ENCODE measurements at places on chromosomes 1 and 21.

DNA sequence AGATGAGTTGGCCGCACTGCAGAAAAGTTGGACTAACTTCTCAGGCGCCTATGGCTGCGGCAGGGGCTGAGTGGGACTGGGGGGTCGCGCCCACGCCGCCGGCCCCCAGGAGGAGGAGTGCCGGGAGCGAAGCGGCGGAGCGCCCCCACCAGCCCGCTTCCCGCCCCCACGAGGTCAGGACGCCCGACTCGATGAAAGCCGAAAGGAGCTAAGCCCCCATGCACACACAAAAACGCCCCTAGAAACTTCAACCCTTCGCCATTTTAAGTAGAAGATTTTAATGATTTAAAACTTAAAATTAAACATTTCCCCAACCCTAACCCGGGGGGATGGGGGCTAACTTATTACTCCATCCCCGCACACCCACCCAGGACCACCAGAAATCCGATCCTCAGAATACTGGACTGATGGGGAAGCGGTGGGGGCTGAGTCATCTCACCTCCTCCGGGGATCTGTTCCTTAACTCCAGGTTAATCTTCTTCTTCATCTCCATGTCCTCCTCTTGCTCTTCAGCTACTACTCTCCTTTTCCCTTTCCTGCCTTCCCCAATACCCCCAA lies 539 bp downstream of the ANP32E start:
- no peak for DNase-seq

- DNase-seq: no peak
These were observed 4.3 kb downstream of the HSF2BP start for GRCh38 chr21:43654806-43655489.

GRCh38 chr1:109924316-109924715 lies 13.7 kb downstream of the CSF1 start:
- DNase-seq: no peak

DNA sequence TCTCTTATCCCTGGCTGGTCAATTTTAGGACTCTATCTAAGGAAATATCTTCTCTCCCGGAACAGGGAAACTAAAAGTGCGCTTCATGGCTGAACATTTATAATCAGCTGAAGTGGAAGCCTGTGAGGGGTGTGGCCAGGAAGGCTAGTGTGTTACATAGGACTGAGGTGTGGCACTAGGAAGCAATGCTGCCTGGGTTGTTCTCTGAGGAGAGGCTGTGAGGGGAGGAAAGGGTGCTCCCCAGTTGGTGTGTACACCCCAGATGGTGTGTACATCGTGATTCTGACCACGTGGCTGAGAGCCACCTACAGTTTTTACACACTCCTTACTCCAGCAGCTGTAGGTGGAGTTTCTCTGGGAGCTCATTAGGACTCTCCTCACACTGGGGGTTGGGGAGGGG lies 16.3 kb downstream of the NTPCR start:
- peak; percentile 22 for DNase-seq

DNA sequence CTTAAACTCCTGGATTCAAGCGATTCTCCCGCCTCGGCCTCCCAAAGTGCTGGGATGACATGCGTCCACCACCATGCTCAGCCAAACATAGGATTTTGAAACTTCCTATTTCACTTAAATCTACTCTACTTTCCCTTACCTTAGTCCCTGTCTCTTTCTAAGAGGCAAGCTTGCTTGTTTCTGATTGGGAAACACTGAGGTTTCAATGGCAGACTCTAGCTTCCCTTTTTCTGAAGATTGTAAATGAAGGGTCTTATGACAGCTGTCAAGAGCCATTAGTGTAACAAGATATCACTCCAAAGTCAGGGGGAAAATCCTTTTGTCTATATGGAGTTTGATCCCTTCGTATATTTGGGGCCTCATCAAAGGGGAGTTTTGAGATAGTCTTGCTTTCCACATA lies 23.5 kb upstream of the LMO4 start:
- DNase-seq: no peak

GRCh38 chr1:7299329-7299799 lies 471.7 kb upstream of the VAMP3 start:
- peak; percentile 33 for DNase-seq

- no peak for DNase-seq
These were observed 2.2 kb downstream of the KRTAP19-1 start for GRCh38 chr21:30478004-30478403.

DNA sequence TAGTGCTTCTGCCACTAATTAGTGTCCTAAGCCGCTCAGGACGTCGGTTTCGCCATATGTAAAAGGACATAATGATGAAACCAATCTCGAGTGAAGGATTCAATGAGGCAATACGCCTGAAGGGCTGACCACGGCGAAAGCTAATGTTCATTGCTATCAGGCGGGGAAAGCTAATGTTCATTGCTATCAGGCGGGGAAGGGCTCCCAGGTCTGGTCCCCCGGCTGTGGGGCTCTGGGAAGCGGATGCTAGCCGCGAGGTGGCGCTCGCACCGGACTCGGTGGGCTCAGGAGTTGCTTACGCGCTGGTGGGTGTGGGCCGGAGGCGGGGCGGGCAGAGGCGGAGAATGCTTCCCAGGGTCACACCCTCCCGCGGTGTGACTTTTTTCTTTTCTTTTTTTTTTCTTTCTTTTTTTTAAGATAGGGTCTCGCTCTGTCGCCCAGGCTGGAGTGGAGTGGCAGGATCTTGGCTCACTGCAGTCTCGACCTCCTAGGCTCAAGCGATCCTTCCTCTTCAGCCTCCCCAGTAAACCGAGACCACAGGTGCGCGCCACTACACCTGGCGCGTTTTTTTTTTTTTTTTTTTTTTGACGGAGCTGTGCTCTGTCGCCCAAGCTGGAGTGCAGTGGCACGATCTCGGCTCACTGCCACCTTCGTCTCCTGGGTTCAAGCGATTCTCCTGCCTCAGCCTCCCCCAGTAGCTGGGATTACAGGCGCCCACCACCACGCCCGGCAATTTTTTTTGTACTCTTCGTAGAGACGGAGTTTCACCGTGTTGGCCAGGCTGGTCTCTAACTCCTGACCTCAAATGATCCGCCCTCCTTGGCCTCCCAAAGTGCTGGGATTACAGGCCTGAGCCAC lies 1.1 kb upstream of the PEAR1 start:
- DNase-seq: peak; percentile 88

DNA sequence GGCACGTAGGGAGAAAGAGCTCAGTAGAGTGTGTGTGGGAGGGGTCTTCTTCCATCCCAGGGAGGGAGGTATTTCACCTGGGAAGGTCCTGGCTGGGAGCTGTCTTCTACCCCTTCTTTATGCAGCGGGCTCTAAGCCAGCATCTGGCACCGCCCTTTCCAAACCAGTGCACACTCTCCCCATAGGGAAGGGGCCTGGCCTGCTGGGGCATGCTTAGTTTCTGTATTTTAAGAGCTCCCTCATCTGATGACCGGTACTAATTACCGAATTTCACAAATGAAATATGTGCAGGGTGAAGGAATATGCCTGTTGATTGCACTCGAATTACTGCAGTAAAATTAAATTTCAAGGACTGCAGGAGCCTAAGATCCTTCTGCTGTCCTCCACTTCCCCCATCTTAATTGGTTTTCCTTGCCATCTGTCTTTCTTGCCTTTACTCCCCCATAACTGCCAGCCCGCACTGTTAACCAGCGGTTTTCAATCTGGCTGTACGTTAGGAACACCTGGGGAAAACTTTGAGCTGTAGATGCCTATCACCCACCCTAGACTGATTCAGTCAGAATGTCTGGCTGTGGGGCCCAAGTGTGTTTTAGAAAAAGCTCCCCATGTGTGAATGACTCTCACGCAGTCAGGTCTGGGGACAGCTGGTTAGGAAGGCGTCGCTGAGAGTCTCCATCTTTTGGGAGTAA lies 20.1 kb downstream of the GALNT2 start:
- DNase-seq: no peak

GRCh38 chr1:119587341-119587740 lies 60.7 kb downstream of the ZNF697 start:
- DNase-seq: no peak

DNA sequence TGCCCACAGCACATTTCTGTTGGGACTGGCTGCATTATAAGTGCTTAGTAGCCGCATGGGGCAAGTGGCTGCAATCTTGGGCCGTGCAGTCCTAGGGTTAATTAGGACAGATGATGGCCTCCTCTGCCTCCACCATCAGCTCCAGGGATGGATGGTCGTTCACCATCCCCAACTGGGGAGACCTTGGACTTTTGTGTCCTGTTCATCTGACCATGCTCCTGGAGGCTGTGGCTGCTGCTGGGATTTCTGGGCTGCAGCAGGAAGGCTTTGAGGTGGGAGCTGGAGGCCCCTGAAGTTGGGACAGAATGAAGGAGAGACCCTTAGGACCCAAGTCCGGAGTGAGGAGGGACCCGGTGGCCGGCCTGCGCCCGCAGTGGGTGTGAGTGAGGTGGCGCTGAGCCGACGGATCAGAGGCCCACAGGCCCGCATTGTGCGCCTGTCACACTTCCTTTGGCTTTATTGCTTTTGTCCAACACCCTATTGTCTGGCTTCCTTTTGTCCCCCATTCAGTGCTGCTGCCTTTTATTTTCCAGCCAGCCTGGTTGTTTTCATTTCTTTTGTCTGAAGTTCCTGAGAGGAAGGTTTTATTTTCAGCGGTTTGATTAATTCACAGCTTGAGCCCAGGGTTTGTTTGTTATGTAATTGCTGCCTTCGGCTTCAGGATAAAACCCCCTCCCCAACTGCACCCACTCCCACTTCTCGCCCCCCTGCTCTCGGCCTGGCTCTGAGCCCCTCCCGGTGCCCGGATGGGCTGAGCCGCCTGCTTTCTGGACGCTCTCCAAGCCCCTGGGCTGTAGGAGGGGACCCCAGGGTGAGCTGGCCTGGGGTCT lies 35.6 kb downstream of the SOX13 start:
- no peak for DNase-seq

DNA sequence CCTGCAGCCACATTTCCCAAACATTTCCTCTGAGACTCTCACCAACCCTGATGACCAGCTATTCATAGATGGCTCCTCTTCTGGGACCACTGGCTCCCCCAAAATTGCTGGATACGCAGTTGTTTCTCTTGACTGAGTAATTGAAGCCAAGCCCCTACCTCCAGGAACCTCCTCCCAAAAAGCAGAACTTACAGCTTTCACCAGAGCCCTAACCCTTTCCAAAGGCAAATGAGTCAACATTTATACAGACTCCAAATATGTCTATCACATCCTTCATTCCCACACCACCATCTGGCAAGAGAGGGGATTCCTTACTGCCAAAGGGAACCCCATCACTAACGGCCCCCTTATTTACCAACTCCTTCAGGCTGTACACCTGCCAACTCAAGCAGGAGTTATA lies 20.3 kb upstream of the CA6 start:
- DNase-seq: no peak

DNA sequence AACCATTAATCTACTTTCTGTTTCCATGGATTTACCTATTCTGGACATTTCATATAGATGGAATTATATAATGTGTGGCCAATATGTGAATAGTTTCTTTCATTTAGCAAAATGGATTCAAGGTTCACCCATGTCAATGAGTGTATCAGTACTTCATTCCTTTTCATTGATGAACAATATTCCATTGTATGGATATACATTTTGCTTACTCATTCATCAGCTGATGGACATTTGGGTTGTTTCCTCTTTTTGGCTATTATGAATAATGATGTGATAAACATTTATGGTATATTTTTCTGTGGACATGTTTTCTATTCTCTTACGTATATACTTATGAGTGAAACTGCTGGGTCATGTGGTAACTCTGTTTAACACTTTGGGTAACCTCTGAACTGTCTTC lies 97.8 kb downstream of the SCMH1 start:
- no peak for DNase-seq

DNA sequence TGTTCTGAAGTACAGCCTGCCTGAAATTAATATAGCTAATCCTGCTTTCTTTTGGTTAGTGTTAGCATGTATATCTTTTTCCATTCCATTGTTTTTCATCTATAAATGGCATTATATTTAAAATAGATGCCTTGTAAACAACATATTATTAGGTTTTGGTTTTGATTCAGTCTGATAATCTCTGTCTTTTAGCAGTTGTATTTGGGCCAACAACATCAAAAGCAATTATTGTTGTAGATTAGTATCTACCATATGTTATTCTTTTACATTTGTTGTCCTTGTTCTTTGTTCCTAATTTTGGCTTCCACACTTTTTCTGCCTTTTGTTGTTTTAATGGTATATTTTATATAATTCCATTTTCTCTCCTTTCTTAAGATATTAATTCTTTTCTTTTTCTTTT lies 678.2 kb upstream of the PRMT6 start:
- DNase-seq: no peak

- no peak for DNase-seq
These were observed 569.3 kb upstream of the NEGR1 start for GRCh38 chr1:72851597-72851996.

GRCh38 chr21:18147678-18148077 lies 97.0 kb upstream of the CHODL start:
- no peak for DNase-seq

GRCh38 chr1:182629499-182630096 lies 25.4 kb upstream of the RGS16 start:
- peak; percentile 63 for DNase-seq

DNA sequence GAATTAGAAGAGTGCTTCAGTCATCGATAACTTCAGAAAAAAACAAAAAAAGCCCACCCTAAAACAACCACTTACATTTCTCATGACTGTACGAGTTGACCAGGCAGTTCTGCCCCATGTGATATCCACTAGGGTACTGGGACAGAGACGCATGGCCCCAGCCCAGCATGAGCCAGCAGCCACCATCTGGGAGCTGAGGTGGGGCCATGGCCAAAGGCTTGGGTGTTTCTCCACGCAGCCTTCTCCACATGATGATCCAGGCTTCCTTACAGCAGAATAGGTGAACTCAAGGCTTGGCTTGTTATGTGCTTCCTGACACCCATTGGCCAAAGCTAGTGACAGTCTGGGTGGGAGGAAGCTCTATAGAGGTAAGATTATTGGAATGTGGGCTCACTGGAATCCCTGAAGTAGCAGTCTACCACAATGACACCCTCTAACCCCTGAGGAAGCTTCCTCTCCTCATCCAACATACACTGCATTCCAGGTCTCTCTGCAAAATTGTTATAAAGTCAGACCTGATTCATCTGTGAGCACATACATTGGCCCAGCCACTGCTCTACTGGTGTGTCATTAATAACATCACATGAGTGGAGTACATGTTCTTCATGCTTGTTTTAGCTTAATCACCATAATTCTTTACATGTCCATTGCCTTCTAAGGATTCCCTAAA lies 66.3 kb upstream of the NTPCR start:
- DNase-seq: no peak

DNA sequence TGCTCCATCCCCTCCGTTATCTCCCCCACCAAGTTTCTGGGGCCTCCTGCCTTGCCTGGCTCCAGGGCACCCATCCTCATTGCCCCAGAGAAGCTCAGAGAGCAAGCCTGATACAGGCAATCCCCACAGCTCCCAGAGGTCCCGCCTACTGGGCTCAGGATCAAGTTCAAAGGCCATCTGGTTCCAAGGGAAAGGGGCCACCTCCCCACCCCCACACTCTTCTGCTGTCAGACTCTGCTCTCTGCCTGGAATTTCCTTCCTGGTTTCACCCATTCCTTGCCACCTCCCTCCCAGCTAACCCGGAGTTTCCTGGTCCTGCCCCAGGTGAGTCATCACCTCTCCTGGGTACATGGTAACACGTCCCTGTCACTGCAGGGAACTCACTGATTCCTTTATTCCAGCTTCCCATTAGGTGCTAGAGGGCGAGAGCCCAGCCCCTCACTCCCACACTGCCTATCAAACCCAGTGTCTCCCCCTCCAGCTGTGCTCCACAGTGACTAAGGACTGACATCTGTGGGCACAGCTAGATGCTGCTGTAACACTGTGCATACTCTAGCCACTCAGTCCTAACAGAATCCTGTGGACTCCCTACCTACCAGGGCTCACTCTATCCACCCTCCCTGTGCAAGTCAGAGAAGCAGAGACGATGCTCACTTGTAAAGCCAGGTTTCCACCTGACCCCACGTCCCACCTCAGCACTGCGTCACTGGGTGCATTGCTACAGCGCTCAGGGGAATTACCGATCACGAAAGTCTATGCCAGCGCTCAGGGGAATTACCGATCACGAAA lies 21.8 kb downstream of the RSPH1 start:
- no peak for DNase-seq

All from stimulated activated effector memory CD8-positive, alpha-beta T cell treated with anti-CD3 and anti-CD28 coated beads, Interleukin-12 subunit alpha, Interleukin-12 subunit beta, amount 100 ng/mL, for 72 hours (primary cell).